ENCODE measurements at places on chromosomes 5 and 9. TPM values are rescaled to one million over a fixed set of nuclear protein-coding genes. Genes with fewer than 3 reads are reported as not detected.
A peak's percentile ranks its signal among the peaks of the same experiment; 100 is the strongest.

CCNH gene
- total RNA-seq = 128 TPM

C8G gene
- not detected for total RNA-seq

ELL2 gene
- total RNA-seq = 58.2 TPM

ADRA1B gene
- total RNA-seq = 0.47 TPM

NR5A1 gene
- not detected for total RNA-seq

FOXD4 gene
- not detected for total RNA-seq

DNA sequence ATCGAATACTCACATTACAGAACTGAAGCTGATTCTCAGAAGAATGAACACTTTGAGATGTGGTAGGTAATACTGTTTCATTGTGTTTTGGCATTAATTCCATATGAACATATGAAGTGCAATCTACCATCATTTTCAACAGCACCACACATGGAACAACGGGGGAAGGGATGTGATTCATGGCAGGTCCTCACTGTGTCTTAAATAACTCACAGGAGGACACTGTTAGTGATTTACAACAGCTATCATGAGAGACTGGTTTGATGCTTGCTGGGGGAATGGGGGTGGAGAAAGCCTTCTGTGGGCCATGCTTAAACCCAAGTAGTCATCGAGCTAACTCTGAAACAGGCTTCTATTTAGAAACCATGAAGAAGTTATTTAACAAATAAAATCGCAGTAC, 232.9 kb downstream of the SPOCK1 start:
- peaks cover 4% of the 10 kb centered on the region for H3K27me3 ChIP-seq
- H3K27ac ChIP-seq = no peak overlapping the region
- H3K4me3 ChIP-seq = no peak overlapping the region
- no peak for DNase-seq
- peaks cover 5% of the 10 kb centered on the region for H3K4me1 ChIP-seq
- H3K36me3 ChIP-seq = no peaks in the 10 kb centered on the region

DNA sequence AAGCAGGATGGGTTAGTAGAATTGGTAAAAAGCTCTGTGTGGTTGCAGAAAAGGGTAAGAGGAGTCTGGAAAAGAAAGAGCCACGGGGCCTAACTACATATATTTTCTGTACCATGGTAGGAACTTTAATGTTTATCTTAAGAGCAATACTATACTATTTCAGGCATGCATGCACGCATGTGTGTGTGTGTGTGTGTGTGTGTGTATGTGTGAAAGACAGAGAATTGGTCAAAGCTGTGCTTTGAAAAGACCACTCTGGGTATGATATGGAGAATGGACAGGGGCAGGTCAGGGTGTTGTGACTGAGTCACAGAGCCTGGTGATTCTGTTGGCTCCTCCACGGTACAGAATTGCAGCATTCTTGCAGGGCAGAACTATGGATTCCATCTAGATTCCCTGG, 339.3 kb downstream of the SLIT3 start:
- H3K36me3 ChIP-seq = no peaks in the 10 kb centered on the region
- H3K27ac ChIP-seq = no peak overlapping the region
- DNase-seq = no peak
- H3K4me1 ChIP-seq = no peaks in the 10 kb centered on the region
- H3K4me3 ChIP-seq = no peak overlapping the region

GRCh38 chr5:74586856-74587255, 53.7 kb downstream of the ENC1 start:
- DNase-seq = no peak
- H3K4me3 ChIP-seq = no peak overlapping the region
- H3K27ac ChIP-seq = no peak overlapping the region
- H3K4me1 ChIP-seq = no peaks in the 10 kb centered on the region

GRCh38 chr5:11426442-11426841, 477.8 kb downstream of the CTNND2 start:
- no peak overlapping the region for H3K4me3 ChIP-seq
- H3K27me3 ChIP-seq = no peaks in the 10 kb centered on the region
- H3K4me1 ChIP-seq = no peaks in the 10 kb centered on the region
- H3K36me3 ChIP-seq = no peaks in the 10 kb centered on the region
- DNase-seq = no peak

- DNase-seq = no peak
- H3K4me3 ChIP-seq = no peak overlapping the region
- H3K36me3 ChIP-seq = peaks cover 9% of the 10 kb centered on the region
- H3K27ac ChIP-seq = no peak overlapping the region
These were observed 29.1 kb downstream of the PLGRKT start for GRCh38 chr9:5408596-5408995.

DNA sequence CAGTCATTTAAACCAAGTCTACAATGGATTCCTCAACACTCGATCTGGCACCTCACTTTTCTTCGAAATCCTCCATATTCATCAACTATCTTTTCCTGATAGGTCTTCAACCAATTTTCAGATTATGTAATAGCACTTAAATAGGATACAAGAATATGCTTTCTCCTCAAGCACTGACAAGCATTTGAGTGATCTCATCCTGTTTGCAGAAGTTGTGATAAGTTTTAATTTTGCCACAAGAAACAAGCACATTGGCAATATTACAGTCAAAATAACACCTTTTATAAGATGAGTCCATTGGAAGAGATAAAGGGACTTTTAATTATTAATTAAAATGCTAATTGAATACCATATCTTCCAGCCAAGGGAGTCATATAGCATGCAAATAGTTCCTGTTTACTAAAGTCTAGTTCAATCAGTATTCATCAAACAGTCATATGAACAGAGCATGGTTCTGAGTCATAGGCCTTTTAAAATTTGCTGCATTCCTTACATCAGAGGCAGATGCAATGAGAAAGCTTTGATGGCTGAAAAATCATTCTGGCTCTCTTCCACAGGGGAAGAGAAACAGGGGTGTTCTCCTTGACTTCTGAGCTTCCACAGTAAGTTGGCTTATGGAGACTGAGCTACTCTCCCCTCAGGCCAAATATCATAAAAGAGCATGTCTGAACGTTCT, 32.7 kb upstream of the ZCCHC9 start:
- peaks cover 10% of the 10 kb centered on the region for H3K4me1 ChIP-seq
- DNase-seq = no peak
- H3K27ac ChIP-seq = peak overlapping the region; percentile 7
- H3K27me3 ChIP-seq = no peaks in the 10 kb centered on the region

DNA sequence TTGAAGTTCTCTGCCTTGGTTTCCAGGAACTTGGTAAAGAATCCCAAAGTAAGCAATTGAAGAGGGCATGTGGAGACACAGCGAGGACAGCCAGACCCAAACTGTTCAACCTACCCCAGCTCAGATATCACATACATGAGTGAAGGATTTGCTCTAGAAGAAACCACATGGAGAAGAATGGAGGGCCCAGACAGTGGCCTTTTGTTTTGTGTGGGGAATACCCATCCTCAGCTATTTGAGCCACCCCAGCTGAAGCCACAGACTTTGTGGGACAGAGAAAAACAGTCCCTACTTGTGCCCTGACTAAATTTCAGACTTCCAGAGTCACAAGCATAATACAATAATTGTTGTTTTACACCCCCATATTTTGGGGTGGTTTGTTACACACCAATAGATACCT, 387.1 kb downstream of the ZSWIM6 start:
- no peaks in the 10 kb centered on the region for H3K4me1 ChIP-seq
- H3K27ac ChIP-seq = no peak overlapping the region
- H3K27me3 ChIP-seq = no peaks in the 10 kb centered on the region

GRCh38 chr9:4214486-4214885, 85.4 kb downstream of the GLIS3 start:
- no peaks in the 10 kb centered on the region for H3K36me3 ChIP-seq
- DNase-seq = no peak
- no peaks in the 10 kb centered on the region for H3K27me3 ChIP-seq
- no peak overlapping the region for H3K4me3 ChIP-seq

GRCh38 chr5:53123702-53124101, 14.1 kb upstream of the MOCS2 start:
- H3K4me3 ChIP-seq = no peak overlapping the region
- H3K27ac ChIP-seq = no peak overlapping the region
- no peaks in the 10 kb centered on the region for H3K27me3 ChIP-seq
- no peak for DNase-seq
- H3K36me3 ChIP-seq = no peaks in the 10 kb centered on the region

GRCh38 chr9:68552700-68553476, 12.2 kb upstream of the TMEM252 start:
- H3K27ac ChIP-seq = no peak overlapping the region
- no peak for DNase-seq
- H3K4me3 ChIP-seq = no peak overlapping the region

DNA sequence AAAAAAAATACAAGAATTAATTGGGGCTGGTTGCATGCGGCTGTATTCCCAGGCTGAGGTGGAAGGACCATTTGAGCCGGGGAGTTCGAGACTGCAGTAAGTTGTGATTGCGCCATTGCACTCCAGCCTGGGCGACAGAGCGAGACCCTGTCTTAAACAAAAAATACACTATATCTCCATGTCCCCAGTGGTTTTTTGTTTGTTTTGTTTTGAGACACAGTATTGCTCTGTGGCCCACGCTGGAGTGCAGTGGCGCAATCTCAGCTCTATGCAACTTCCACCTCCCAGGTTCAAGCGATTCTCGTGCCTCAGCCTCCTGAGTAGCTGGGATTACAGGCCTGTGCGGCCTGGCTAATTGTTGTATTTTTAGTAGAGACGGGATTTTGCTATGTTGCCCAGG, 1.2 kb downstream of the COQ4 start:
- peak overlapping the region; percentile 89 for H3K4me3 ChIP-seq
- H3K36me3 ChIP-seq = peaks cover 46% of the 10 kb centered on the region
- DNase-seq = no peak
- no peak overlapping the region for H3K27ac ChIP-seq
- H3K27me3 ChIP-seq = no peaks in the 10 kb centered on the region
- peaks cover 60% of the 10 kb centered on the region for H3K4me1 ChIP-seq

- H3K36me3 ChIP-seq = peaks cover 14% of the 10 kb centered on the region
- peaks cover 11% of the 10 kb centered on the region for H3K4me1 ChIP-seq
- no peak overlapping the region for H3K4me3 ChIP-seq
- H3K27me3 ChIP-seq = no peaks in the 10 kb centered on the region
- DNase-seq = no peak
- H3K27ac ChIP-seq = no peak overlapping the region
These were observed 235.5 kb downstream of the ARHGEF28 start for GRCh38 chr5:73861313-73861988.

DNA sequence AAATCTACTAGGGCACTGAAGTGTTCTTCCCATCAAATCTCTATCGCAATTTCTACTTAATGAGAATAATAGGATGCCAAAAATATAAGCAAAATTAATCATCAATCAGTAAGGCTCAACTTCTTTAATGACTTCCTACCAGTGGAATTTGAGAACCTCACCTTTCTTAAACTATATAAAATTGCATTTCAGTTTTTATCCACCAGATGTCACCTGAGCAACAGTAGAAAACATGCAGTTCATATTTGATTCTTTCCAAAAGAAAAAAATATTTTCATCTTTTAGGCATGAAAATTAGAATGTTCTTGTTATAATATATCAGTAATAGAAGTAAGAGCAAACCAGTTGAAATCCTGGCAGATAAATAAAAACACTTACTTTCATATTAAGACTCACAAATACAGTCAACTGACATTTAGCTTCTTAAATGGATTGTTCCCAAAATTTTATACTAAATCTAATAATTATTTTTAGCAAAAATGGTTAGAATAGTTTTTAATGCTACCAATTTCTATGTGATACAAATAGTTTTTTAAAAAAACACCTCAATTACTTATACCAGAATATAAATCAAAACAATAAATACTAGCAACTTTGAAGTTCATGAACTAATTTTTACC, 13.4 kb upstream of the CCDC112 start:
- no peak overlapping the region for H3K4me3 ChIP-seq
- H3K27me3 ChIP-seq = no peaks in the 10 kb centered on the region
- H3K4me1 ChIP-seq = no peaks in the 10 kb centered on the region
- DNase-seq = no peak

DNA sequence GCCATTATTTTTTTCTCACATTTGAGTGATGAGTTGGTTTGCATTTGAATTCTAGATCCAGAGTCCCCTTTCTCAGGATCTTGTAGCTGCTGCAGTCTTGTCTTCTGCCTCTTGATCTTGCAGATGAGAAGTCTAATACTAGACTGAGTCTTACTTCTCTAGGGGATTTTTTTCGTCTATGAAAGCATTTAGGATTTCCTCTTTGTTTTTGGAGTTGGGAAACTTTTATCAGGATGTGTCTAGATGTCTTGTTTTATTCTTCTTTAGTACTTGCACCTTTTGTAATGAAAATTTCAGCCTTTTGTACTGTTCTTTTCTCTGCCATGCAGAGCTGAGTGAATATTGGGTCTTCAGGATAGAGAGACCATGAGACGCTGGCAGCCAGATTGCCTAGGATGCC, 65.4 kb downstream of the ZNF618 start:
- H3K4me3 ChIP-seq = no peak overlapping the region
- H3K27ac ChIP-seq = no peak overlapping the region

- H3K27me3 ChIP-seq = no peaks in the 10 kb centered on the region
- peak; percentile 50 for DNase-seq
- no peak overlapping the region for H3K4me3 ChIP-seq
- peak overlapping the region; percentile 53 for H3K27ac ChIP-seq
- H3K4me1 ChIP-seq = peaks cover 29% of the 10 kb centered on the region
These were observed 19.8 kb downstream of the AKNA start for GRCh38 chr9:114367772-114368569.

GRCh38 chr9:114021578-114021977, 56.5 kb downstream of the AMBP start:
- H3K4me1 ChIP-seq = no peaks in the 10 kb centered on the region
- H3K4me3 ChIP-seq = no peak overlapping the region
- no peak for DNase-seq
- no peaks in the 10 kb centered on the region for H3K27me3 ChIP-seq
- H3K36me3 ChIP-seq = peaks cover 31% of the 10 kb centered on the region
- H3K27ac ChIP-seq = no peak overlapping the region

- no peaks in the 10 kb centered on the region for H3K27me3 ChIP-seq
- peaks cover 10% of the 10 kb centered on the region for H3K4me1 ChIP-seq
- H3K4me3 ChIP-seq = no peak overlapping the region
- H3K36me3 ChIP-seq = no peaks in the 10 kb centered on the region
These were observed 178.5 kb upstream of the GAS1 start for GRCh38 chr9:87125819-87126218.

DNA sequence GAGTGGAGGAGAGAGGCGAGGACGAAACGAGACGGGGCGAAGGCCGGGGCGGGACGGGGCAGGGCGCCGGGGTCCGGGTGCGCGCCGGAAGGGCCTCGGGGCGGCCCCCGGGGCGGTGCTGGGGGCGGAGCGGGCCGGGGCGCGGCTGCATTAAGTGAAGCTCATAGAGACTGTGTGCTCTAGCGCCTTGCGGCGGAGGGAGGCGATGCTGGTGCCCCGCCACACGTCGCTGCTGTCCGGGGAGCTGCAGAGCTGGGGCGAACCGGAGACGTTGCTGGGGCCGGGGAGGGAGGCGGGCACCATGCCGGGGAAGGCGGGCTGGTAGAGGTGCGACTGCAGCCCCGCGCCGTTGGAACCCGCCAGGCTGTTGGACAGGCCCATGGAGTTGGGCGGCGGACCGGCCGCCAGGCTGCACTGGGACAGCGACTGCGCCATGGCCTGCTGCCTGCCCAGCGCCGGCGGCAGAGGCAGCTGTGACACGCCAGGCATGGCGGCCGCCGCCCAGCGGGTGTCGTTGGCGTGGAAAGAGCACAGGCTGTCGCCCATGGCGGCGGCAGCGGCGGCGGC, 8.3 kb downstream of the OTP start:
- peak overlapping the region; percentile 58 for H3K4me3 ChIP-seq
- no peak for DNase-seq
- peaks cover 31% of the 10 kb centered on the region for H3K4me1 ChIP-seq
- no peaks in the 10 kb centered on the region for H3K36me3 ChIP-seq
- peaks cover 100% of the 10 kb centered on the region for H3K27me3 ChIP-seq

- no peaks in the 10 kb centered on the region for H3K4me1 ChIP-seq
- H3K27ac ChIP-seq = no peak overlapping the region
- no peaks in the 10 kb centered on the region for H3K36me3 ChIP-seq
- no peak overlapping the region for H3K4me3 ChIP-seq
- no peak for DNase-seq
These were observed 420.8 kb upstream of the BRINP1 start for GRCh38 chr9:119789987-119790386.

Measured in suprapubic skin (tissue), 4 donors.